ENCODE measurements at places on chromosomes 7 and 10.

GRCh38 chr7:148607151-148607661, 16.6 kb downstream of the C7orf33 start:
- no peak for DNase-seq

DNA sequence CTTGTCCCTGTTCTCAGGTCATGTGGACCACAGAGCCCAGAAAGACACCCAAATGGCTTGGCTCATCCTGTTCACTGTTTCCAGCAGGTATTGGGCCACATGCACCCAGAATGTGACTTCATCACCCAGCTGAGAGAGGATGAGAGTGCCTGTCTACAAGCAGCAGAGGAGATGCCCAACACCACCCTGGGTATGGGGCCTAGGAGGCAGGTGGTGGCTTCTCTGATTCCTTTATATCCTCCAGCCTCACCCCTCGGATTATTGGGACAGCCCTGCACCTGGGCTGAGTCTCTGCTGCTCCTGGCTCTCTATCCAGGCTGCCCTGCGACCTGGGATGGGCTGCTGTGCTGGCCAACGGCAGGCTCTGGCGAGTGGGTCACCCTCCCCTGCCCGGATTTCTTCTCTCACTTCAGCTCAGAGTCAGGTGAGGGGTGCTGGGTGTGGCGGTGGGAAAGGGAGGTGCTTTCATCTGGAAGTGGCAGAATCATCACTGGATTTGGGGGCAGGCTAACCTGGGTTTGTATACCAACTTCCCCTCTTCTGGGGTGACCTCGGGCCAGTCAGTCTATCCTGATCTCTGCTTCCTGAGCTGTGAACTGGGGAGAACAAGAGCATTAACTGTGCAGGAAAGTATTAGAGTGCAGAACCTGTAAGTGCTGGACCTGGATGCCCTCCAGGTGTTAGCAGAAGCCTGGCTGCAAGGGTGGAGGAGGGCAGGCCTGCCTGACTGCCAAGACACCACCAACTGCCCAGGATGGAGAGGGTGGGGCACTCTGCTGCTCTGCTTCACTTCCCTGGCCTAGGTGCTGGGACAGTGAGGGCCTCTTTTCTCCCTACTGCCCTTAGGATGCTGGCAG, 5.2 kb downstream of the GHRHR start:
- DNase-seq: no peak

DNA sequence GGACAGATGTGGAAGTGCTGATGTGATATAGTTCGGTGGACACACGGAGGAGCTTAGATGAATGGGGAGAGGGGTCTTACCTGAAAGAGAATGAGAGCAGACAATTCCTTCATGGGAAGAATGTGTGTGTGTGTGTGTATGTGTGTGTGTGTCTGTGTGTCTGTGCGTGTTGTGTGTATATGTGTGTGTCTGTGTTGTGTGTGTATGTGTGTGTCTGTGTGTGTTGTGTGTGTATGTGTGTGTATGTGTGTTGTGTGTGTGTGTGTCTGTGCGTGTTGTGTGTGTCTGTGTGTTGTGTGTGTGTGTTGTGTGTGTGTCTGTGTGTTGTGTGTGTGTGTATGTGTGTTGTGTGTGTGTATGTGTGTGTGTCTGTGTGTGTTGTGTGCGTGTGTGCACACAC, 104.2 kb downstream of the FAM204A start:
- no peak for DNase-seq

- no peak for DNase-seq
Measured at GRCh38 chr10:12774204-12774894, 227.2 kb downstream of the CCDC3 start.

- no peak for DNase-seq
Measured at GRCh38 chr10:93874309-93875031, 19.3 kb upstream of the SLC35G1 start.

DNA sequence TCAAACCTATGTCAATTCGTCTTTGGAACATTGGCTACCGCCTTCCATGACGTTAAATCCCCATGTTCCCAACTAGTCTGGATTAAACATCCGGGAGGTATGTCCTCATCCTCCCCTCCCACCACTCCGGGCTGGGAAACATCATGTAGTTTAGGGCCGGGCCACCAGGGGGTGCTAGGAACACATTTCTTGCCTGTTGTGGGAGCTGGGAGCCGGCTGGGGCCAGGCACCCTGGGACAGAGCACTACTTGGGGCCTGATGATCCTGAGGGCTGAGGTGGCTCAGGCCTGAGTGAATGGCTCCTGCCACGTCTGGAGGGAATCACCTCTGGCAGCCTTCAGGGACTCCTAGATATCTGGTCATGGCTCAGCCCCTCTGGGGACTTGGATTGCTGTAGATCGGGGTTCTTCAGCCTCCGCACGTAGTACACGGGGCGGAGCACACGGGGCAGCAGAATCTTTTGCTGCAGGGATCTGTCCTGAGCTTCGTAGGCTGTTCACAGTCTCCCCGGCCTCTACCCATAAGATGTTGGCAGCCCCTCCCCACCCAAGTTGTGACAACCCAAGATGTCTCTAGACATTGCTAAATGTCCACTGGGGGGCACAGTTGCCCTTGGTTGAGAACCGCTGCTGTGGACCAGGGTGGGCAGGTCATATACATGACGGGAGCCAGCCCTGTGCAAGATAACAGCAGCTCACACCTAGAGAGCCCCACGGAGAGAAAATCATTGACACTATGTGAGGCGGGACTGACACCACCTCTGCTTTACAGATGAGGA, 141.2 kb upstream of the ZNF716 start:
- DNase-seq: no peak

GRCh38 chr7:100781255-100781654, 46.1 kb downstream of the EPHB4 start:
- DNase-seq: no peak

GRCh38 chr7:22565315-22565811, 65.4 kb upstream of the STEAP1B start:
- DNase-seq: peak; percentile 98

DNA sequence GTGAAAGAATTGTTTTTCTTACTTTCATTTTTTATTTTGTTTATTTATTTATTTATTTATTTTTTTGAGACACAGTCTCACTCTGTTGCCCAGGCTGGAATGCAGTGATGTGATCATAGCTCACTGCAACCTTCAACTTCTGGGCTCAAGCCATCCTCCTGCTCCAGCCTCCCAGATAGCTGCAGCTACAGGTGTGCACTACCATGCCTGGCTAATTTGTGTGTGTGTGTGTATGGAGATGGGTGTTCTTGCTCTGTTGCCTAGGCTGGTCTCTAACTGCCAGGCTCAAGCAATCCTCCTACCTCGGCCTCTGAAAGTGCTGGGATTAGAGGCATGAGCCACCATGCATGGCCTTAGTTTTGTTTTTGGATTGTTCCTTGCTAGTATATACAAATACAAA, 55.4 kb upstream of the TRIM8 start:
- no peak for DNase-seq

DNA sequence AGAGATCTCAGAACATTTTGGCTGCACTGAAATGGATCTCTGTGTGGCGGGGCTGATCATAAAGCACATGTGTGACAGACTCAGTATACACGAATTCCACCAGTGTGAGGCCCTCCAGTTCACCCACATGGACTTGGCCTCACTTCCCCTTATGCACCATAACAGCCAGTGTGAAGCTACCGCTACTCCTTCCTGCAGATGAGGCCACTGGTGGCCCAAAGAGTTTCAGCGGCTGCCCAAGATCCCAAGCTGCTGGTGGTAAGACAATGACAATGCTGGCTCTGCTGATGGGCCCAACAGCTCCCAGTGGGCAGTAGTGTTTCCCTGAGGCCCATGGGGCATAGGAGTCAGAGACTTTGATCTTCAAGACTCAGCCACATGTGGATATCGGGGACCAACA, 21.0 kb upstream of the C10orf71 start:
- DNase-seq: no peak

- no peak for DNase-seq
Measured at GRCh38 chr7:79692015-79692414, 238.5 kb upstream of the MAGI2 start.

- DNase-seq: no peak
Measured at GRCh38 chr10:16663444-16663843, 141.8 kb upstream of the C1QL3 start.

- no peak for DNase-seq
Measured at GRCh38 chr7:77858278-77858677, 59.7 kb downstream of the PHTF2 start.
